ENCODE measurements at places on chromosomes 4 and X. TPM values are rescaled to one million over a fixed set of nuclear protein-coding genes. Genes with fewer than 3 reads are reported as not detected.

Gene DCX
- not detected for total RNA-seq

Gene CXorf49
- not detected for total RNA-seq

Gene CACNA1F
- not detected for total RNA-seq

Gene GAB1
- total RNA-seq = 2.9 TPM

Gene EDNRA
- 0.21 TPM for total RNA-seq

Gene H2BW2
- not detected for total RNA-seq

Gene RAB9B
- total RNA-seq = 0.05 TPM

Gene IL3RA
- total RNA-seq = 0.20 TPM

Gene FGG
- total RNA-seq = 8.0 TPM

Gene SSX3
- total RNA-seq = not detected

Gene GABRG1
- total RNA-seq = not detected

Gene NAA11
- not detected for total RNA-seq

Gene PLCXD1
- 24.7 TPM for total RNA-seq

Gene HSFX2
- 0.18 TPM for total RNA-seq

Gene NPY2R
- 0.02 TPM for total RNA-seq

Gene XAGE2
- total RNA-seq = not detected

Gene CPE
- 2.3 TPM for total RNA-seq

Gene PNMA6A
- total RNA-seq = 5.4 TPM

Measured in A549 treated with AZD2906 at 1 μM for 4 hours (cell line).